Activated CD4-positive, alpha-beta T cell treated with anti-CD3 and anti-CD28 coated beads, Interleukin-2, amount 10 ng/mL, durations not matched to agents 7 days and 5 days (primary cell): ENCODE measurements at places on chromosomes 11 and 22. TPM values are rescaled to one million over a fixed set of nuclear protein-coding genes. Genes with fewer than 3 reads are reported as not detected.

DNA sequence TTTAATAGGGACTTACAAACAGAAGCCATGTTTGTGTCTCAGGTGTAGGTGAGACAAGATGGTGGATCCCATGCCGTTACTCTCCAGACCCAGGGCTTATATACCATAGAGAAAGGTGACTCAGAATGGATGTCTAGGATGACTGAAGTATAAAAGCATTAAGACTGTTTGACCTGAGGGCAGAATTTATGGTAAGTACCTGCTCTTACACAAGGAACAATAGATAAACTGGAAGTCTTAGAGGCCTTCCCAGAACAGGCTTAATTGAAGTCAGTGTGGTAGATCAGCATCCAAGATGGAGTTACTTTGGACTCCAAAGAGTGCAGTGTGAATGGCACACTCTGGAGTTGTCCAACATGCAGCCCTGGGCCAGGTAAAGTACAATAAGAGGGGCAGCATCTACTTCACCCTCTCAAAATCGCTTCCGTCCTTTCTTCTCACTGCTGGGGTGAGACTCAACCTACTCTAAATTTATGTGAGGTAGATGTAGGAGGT, 387.0 kb upstream of the DDI1 start:
- DNase-seq: no peak
- no peaks in the 10 kb centered on the region for H3K27me3 ChIP-seq
- no peaks in the 10 kb centered on the region for H3K36me3 ChIP-seq
- H3K4me3 ChIP-seq: no peak overlapping the region

DNA sequence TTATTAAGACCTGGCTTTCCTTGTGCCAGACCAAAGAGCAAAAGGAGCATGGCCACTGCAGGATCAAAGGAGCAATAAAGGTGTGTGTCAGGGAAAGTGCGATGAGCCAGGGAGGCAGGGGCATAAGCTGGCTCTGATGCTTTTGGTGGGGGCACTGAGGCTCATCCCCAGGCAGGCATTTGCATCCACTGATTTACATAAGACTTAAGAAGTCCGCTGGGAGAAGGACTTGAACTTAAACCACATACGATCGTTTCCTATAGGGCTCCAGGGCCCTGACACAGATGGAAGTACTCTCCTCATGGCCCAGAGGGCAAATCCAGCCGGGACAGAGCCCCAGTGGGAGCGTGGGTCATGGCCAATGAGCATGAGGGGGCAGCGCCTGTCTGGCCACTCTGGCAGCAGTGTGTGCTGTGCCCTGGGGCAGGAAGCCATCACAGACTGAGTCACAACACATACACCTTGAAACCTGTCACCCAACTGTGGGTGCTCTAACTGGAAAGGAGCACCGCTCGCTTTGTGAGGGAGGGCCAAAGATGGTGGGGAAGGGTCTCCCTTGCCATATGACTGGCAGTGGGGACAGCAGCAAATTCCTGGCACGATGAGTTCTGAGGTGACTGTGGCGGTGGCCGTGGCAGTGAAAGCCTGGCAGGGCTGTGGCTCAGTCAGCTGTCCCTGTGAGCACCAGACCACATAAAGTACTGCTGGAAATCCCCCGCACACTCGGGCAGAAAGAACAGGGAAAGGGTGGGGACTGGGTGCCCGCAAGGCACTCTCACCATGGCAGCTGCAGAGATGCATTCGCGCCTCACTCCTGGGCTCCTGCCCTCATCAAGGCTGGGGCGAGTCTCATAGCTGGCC, 79.4 kb upstream of the LMO1 start:
- H3K36me3 ChIP-seq: no peaks in the 10 kb centered on the region
- H3K27me3 ChIP-seq: no peaks in the 10 kb centered on the region
- peaks cover 3% of the 10 kb centered on the region for H3K4me1 ChIP-seq
- no peak overlapping the region for H3K27ac ChIP-seq
- no peak overlapping the region for H3K4me3 ChIP-seq

DNA sequence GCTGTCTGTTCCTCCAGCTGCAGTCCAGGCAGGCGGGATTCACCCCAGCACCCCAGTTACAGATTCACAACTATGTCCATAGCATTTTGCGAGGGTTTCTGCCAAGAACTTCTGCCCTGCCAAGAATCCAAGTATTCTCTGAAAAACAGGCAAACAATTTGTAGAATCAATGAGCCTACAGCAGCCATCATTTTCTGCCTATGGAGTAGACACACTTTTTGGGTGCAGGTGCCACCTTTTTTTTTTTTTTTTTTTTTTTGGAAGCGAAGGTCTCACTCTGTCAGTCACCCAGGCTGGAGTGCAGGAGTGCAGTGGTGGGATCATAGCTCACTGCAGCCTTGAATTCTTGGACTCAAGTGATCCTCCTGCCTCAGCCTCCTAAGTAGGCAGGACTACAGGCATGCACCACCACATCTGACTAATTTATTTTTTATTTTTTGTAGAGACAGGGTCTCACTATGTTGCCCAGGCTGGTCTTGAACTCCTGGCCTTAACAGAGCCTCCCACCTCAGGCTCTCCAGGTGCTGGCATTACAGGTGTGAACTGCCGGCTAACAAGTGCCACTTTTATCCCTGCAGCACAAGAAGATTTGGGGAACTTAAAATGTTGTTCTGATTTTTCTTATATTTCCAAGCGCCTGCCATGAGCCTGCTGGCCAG, 195.1 kb downstream of the SNX19 start:
- H3K4me1 ChIP-seq: no peaks in the 10 kb centered on the region
- no peak for DNase-seq
- no peak overlapping the region for H3K4me3 ChIP-seq
- H3K27me3 ChIP-seq: no peaks in the 10 kb centered on the region

DNA sequence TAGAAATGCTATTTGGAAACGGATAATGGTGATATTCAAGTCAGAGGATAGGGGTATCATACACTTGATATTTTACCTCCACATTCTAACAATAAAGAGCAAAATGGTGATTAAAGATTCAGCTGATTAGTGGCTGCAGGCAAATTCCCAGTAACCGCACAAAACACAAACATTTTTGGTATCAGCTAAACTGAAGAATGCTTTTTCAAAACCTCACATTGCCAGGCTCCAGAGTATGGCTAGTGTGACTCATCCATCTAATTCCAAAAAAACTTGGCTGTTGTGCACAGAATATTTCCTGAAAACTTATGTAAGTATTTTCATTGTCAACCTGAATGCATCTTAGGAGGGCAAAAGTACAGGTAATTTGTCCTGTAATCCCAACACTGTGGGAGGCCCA, 10.9 kb downstream of the SRPRA start:
- no peaks in the 10 kb centered on the region for H3K4me1 ChIP-seq
- no peak for DNase-seq
- no peak overlapping the region for H3K4me3 ChIP-seq
- H3K27ac ChIP-seq: no peak overlapping the region
- peaks cover 13% of the 10 kb centered on the region for H3K36me3 ChIP-seq

The C22orf23 gene
- total RNA-seq: not detected

The OR5AS1 gene
- not detected for total RNA-seq

The FGF3 gene
- not detected for total RNA-seq

DNA sequence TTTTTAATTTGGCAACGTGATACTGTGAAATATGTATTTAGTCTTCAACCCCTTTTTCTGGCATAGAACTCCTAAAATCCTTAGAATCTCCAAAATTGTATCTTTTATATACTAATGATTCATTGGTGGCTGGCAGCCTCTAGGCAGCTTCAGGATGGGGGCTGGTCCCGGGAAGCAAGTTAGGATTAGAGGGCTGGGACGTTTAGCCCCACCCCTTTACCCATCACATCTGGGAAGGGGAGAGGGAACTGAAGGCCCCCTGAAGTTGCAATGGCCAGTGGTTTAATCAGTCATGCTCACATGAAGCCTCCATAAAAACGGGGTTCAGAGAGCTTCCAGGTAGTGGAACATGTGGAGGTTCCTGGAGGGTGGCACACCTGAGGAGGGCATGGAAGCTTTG, 7.1 kb downstream of the IL17RA start:
- DNase-seq: no peak
- H3K4me3 ChIP-seq: no peak overlapping the region
- no peaks in the 10 kb centered on the region for H3K27me3 ChIP-seq
- H3K36me3 ChIP-seq: peaks cover 60% of the 10 kb centered on the region
- no peak overlapping the region for H3K27ac ChIP-seq
- H3K4me1 ChIP-seq: peaks cover 80% of the 10 kb centered on the region

GRCh38 chr11:65539744-65540289, 14.9 kb downstream of the SCYL1 start:
- peak overlapping the region; percentile 25 for H3K27ac ChIP-seq
- DNase-seq: no peak
- peaks cover 16% of the 10 kb centered on the region for H3K4me1 ChIP-seq
- H3K36me3 ChIP-seq: peaks cover 7% of the 10 kb centered on the region
- H3K27me3 ChIP-seq: no peaks in the 10 kb centered on the region

- no peak for DNase-seq
- H3K27ac ChIP-seq: no peak overlapping the region
- H3K4me3 ChIP-seq: no peak overlapping the region
- H3K27me3 ChIP-seq: no peaks in the 10 kb centered on the region
- no peaks in the 10 kb centered on the region for H3K4me1 ChIP-seq
Observed at GRCh38 chr11:86518211-86518610, 143.5 kb downstream of the CCDC81 start.

DNA sequence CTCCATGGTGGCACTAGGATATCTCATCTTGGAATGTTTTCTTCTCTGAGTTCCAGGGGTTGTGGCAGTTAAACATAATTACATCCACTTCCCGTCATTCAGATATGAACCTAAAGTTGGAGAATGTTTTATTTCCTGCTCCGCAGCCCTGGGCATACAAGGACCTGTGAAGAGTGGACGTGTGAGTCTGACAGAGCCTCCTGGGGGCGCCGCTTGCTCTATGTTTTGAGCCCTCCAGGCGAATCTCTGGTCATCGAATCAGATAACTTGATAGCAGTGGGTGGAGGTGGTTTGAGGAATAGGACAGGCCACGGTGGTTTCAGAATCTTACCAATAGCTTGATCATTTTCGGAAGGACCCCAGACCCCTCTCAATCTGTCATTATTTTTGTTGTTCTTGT, 174.2 kb downstream of the NTM start:
- no peak overlapping the region for H3K4me3 ChIP-seq
- no peaks in the 10 kb centered on the region for H3K27me3 ChIP-seq
- H3K4me1 ChIP-seq: no peaks in the 10 kb centered on the region
- DNase-seq: no peak

The PUS3 gene
- 8.9 TPM for total RNA-seq

The KMT2A gene
- 102 TPM for total RNA-seq

DNA sequence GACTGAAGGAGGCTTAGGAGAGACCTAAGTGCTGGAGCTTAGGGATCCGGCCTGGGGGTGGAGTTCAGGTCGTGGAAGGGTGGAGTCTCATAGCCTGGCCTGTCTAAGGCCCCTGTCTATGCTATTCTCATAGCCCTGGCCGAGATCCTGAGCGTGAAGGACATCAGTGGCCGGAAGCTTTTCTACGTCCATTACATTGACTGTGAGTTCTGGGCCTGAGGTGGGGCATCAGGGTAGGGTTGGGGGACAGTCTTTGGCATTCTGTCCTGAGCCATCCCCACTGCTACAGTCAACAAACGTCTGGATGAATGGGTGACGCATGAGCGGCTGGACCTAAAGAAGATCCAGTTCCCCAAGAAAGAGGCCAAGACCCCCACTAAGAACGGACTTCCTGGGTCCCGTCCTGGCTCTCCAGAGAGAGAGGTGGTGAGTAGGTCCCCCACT, 603 bp downstream of the KAT5 start:
- DNase-seq: no peak
- peak overlapping the region; percentile 97 for H3K27ac ChIP-seq
- peak overlapping the region; percentile 82 for H3K4me3 ChIP-seq
- no peaks in the 10 kb centered on the region for H3K27me3 ChIP-seq
- H3K4me1 ChIP-seq: peaks cover 38% of the 10 kb centered on the region

The ANO9 gene
- 88.2 TPM for total RNA-seq

GRCh38 chr22:28882545-28882877, 861 bp upstream of the ZNRF3 start:
- H3K27ac ChIP-seq: peak overlapping the region; percentile 81
- peaks cover 49% of the 10 kb centered on the region for H3K27me3 ChIP-seq
- peaks cover 1% of the 10 kb centered on the region for H3K36me3 ChIP-seq
- H3K4me3 ChIP-seq: peak overlapping the region; percentile 74
- H3K4me1 ChIP-seq: peaks cover 22% of the 10 kb centered on the region

DNA sequence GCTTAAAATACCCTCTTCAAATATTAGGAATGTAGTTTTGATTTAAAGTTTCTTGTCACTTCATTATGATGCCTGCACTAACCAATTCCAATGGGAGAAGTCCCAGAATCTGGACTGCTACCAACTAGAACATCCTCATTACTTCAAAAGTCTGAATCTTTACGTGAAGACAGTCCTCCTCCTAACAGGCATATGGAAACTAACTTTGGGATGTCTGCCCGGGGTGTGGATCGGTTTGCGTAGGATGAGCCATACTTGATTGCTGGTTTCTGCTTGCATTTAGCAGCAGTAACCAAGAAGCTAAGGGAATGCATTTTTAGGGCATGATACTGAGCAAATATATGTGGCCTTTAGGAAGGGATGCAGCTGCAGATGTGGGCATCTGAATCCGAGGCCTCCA, 177.1 kb downstream of the LRRC4C start:
- no peaks in the 10 kb centered on the region for H3K36me3 ChIP-seq
- H3K27me3 ChIP-seq: no peaks in the 10 kb centered on the region
- no peak overlapping the region for H3K4me3 ChIP-seq

GRCh38 chr11:132444911-132445310, 1074.5 kb downstream of the NTM start:
- H3K4me3 ChIP-seq: no peak overlapping the region
- no peak for DNase-seq
- no peaks in the 10 kb centered on the region for H3K36me3 ChIP-seq

The KIF18A gene
- 31.8 TPM for total RNA-seq

DNA sequence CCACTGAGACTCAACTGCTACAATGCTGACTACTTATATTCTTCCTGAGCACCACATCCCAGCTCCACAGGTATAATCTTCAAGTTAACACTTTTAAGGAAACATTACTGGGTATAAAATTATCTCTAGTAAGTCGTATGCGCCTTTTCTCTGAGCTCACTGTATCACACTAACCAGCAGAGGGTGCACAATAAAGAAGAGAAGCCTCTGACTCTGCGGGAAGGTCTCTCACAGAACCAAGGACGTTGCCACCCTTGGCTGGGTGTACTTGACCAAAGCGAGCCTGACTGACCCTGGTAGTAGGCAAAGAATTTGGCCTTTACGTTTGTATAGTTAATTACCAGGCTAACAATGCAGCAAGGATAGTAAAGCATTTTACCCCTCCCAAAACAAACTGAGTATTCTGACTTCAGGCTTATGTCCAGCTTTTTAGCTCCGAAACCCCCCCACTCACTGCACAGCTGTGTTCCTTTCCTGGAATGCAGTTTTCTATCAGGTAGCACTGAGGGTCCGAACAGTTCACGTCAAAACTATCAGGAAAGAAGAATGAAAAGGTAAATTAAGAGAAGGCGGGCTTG, at the start of gene BTBD18:
BTBD18 (minus strand) TSS at position 144 of the 578 bp plus-strand sequence. CDS start 631 bp downstream, outside the sequence.
- H3K4me1 ChIP-seq: peaks cover 12% of the 10 kb centered on the region
- DNase-seq: peak; percentile 31
- no peak within 1 kb of the TSS for H3K4me3 ChIP-seq
- H3K27ac ChIP-seq: no peak within 1 kb of the TSS
- H3K36me3 ChIP-seq: peaks cover 5% of the 10 kb centered on the region
- no peaks in the 10 kb centered on the region for H3K27me3 ChIP-seq

GRCh38 chr22:30266445-30267381, at the start of gene OSM:
OSM (minus strand) TSS chr22:30266851; CDS start chr22:30266799, 52 bp downstream.
- DNase-seq: peak; percentile 81
- H3K36me3 ChIP-seq: peaks cover 74% of the 10 kb centered on the region
- H3K27me3 ChIP-seq: no peaks in the 10 kb centered on the region
- peaks cover 58% of the 10 kb centered on the region for H3K4me1 ChIP-seq

- DNase-seq: no peak
- H3K27ac ChIP-seq: no peak overlapping the region
- peaks cover 43% of the 10 kb centered on the region for H3K4me1 ChIP-seq
Observed at GRCh38 chr22:17110791-17111550, 10.2 kb downstream of the TMEM121B start.
